ENCODE measurements at places on chromosomes 4 and X.

GRCh38 chr4:22454955-22455354 lies 60.9 kb downstream of the ADGRA3 start:
- peak; percentile 72 for DNase-seq

DNA sequence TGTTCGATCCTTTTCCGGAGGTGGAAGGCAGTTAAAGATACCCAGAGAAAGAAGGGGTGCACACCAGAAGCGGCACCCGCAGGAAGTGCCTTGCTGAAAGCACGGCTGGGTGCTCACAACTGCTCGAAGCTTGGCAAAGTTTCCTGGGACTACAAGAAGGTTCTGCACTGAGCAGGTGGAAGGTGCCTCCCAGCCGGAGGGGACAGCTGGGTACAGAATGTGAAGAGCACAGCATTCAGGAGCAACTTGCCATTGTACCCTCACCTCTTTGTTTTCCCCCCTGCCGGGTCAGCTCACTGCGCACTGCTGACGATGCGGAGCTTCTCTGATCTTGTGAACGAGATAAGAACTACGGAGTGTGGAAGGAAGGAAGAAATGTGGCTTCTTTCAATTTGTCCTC lies 289.2 kb downstream of the FBXW7 start:
- DNase-seq, result no peak

DNA sequence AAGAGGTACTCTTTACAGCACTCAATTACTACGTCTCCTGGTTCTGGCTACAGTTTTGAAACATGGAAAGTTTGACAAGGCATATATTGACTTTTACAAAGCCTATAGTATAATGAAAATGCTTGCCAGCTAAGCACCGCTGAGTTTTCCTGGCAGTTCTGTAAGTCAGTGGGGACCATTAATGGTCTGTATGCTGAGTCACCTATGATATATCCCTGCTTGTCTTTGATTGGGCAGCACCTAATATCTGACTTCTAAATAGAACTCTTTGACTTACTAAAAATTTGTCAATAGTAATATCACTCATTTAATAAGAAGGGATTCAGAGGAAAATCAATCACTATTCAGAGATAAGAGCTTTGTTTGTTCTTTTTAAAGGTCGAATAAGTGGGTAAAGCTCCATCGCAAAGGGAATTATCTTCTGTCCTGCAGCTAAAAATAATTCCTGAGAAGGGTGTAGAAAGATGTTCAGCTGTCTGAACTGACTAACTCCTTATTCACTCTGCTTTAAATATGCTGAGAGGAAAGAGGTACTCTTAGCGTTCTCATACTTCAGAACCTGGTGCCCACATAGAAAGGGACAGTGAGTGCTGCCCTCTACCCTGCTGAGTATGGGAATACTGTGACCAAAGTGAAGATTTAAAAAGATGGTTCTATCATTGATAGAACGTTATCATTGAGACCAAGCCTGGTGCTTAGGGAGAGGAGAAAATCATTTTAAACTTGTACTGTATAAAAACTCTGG lies 959 bp downstream of the SMPX start:
- DNase-seq, result no peak

- DNase-seq, result peak; percentile 29
Observed at GRCh38 chr4:10032625-10033024, 11.3 kb upstream of the SLC2A9 start.

GRCh38 chr4:110681381-110681780 lies 58.5 kb upstream of the PITX2 start:
- DNase-seq, result peak; percentile 6

DNA sequence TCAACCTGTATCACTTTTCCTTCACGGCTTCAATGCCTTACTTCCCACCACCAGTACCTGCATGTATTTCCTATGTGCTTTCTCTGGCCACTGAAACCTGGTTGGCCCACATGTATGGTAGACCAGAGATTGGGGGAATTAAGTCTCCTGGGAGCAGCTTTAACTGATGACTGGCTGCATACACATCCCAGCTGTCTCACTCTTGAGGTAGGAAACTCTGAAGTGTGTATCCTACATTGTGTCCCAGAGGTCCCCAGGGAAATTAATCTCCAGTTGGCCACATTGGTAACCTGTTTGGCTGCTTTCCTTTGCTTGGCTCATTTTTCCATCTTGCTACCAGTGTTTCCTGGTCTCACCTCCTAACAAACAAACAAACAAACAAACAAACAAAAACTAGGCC lies 124.4 kb downstream of the ZNF827 start:
- DNase-seq, result no peak

DNA sequence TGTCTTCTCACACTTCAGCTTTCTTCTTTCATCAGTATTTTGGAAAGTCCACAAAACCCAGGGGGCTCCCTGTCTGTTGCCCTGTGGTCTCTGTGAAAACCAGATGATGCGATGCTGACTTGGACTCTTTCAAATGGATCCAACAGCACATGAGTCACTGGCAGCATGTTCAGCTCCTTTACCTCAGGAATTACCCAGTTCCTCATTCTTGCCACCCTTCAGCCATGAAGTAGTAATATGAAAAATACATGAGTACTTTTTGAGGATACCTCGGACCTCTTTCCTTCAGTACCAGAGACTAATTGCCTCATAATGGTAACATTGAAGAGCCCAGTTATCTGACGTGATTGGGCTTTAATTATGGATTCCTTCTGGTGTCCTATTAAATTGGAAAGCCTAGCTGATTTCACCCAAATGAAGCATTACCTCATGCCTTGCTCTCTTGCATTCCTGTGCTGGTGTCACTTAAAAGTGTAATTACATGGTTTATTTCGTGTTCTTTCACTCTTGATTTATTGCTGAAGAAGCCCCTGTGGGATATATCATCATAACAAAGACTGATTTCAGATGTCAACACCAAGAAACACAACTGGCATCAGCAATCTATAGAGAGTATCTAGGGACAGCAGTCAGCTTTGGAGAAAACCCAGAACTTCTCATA lies 63.4 kb downstream of the NFKB1 start:
- no peak for DNase-seq

DNA sequence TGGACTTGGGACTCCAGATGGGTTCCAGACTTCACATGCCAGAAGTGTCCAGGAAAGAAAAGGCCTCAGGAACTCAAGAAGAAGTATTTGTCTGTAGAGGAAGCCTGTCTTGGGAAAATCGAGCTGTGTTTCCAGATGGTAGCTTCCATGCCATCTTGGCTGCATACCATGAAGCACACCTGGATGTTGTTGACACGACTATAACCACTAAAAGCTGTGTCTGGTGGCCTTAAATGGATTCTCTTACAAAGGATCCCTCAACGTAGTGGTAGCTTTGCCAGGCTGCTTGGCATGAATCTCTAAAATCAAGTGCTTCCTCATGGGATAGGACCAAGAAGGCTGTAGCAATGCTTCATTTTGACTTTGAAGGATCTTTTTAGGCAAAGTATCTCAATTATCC lies 313.4 kb upstream of the BOD1L1 start:
- DNase-seq, result no peak

Data from OCI-M1 (cell line).